CD8-positive, alpha-beta memory T cell (primary cell): ENCODE measurements at places on chromosomes 3 and 15.

- DNase-seq: no peak
- no peaks in the 10 kb centered on the region for H3K27me3 ChIP-seq
- H3K4me1 ChIP-seq: peaks cover 7% of the 10 kb centered on the region
- H3K27ac ChIP-seq: no peak overlapping the region
- H3K4me3 ChIP-seq: no peak overlapping the region
Observed at GRCh38 chr3:197508461-197508860, 47.3 kb downstream of the BDH1 start.

DNA sequence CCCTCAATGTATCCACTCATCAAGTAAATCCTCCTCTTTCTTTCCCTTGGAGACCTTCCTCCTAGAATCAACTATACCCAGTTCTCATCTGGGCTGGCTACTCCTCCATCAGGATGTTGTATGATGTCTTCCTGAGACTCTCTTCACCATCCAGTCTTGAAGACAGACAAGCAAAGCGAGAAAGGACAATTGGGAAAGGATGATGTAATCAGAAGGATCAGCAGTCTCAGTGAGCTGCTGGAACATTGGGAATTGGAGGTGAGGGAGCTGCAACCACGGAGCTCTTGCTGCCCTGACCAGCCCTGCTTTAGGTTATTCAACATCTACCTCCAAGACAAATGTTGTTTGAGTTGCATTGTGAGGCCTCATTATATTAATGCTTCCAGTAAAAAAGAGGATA, 48.0 kb upstream of the UBP1 start:
- DNase-seq: no peak
- H3K4me3 ChIP-seq: no peak overlapping the region
- no peaks in the 10 kb centered on the region for H3K36me3 ChIP-seq
- H3K27ac ChIP-seq: no peak overlapping the region
- no peaks in the 10 kb centered on the region for H3K4me1 ChIP-seq

- H3K36me3 ChIP-seq: no peaks in the 10 kb centered on the region
- H3K27ac ChIP-seq: no peak overlapping the region
- peaks cover 11% of the 10 kb centered on the region for H3K4me1 ChIP-seq
- no peak overlapping the region for H3K4me3 ChIP-seq
Observed at GRCh38 chr3:133479895-133480669, 80.2 kb downstream of the BFSP2 start.

GRCh38 chr3:167502401-167502800, 28.6 kb upstream of the SERPINI2 start:
- no peaks in the 10 kb centered on the region for H3K27me3 ChIP-seq
- H3K4me1 ChIP-seq: no peaks in the 10 kb centered on the region
- no peak for DNase-seq
- no peak overlapping the region for H3K27ac ChIP-seq
- H3K4me3 ChIP-seq: no peak overlapping the region
- no peaks in the 10 kb centered on the region for H3K36me3 ChIP-seq

- DNase-seq: no peak
- no peaks in the 10 kb centered on the region for H3K4me1 ChIP-seq
- no peak overlapping the region for H3K27ac ChIP-seq
- H3K27me3 ChIP-seq: no peaks in the 10 kb centered on the region
Observed at GRCh38 chr3:195240939-195241338, 30.0 kb downstream of the XXYLT1 start.

DNA sequence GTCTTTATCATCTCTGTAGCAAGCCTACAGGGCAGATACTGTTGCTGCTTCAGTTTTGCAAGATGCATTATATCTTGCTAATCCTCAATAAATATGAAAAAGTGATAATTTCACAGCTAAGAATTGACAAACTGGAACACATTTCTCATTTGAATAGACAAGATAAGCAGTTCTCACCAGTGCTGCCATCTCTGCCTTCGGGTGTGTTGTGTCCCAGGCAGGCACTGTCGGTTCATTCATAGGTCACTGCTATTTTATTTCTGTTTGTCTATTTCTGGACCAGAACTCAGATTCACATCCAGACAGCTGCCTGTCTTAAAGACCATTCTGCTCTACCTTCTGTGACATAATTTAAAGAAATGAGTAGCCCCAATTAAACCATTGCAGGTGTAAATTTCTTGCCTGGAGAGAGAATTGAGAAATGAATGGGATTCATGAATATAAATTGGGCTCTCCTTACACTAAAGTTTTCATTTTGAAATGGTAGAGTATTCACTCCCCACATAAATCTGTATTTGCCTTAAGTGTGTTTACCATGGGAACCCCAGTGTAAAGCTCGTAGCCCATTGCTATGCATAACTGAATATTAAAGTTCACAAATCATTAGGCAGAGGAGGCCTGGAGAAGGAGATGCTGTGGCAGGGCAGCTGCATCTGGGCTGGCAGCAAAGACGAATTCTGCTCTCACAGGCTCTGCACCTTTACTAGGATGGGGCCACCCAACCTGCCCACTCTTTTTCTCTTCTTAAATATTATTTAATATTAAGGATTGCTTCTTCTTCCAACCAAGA, 149.9 kb downstream of the ARPP21 start:
- no peaks in the 10 kb centered on the region for H3K36me3 ChIP-seq
- no peak overlapping the region for H3K27ac ChIP-seq
- no peaks in the 10 kb centered on the region for H3K27me3 ChIP-seq
- H3K4me1 ChIP-seq: no peaks in the 10 kb centered on the region
- no peak for DNase-seq

GRCh38 chr3:12472000-12472610, 12.2 kb upstream of the TSEN2 start:
- no peak for DNase-seq
- no peaks in the 10 kb centered on the region for H3K27me3 ChIP-seq
- H3K4me3 ChIP-seq: no peak overlapping the region
- H3K4me1 ChIP-seq: no peaks in the 10 kb centered on the region

DNA sequence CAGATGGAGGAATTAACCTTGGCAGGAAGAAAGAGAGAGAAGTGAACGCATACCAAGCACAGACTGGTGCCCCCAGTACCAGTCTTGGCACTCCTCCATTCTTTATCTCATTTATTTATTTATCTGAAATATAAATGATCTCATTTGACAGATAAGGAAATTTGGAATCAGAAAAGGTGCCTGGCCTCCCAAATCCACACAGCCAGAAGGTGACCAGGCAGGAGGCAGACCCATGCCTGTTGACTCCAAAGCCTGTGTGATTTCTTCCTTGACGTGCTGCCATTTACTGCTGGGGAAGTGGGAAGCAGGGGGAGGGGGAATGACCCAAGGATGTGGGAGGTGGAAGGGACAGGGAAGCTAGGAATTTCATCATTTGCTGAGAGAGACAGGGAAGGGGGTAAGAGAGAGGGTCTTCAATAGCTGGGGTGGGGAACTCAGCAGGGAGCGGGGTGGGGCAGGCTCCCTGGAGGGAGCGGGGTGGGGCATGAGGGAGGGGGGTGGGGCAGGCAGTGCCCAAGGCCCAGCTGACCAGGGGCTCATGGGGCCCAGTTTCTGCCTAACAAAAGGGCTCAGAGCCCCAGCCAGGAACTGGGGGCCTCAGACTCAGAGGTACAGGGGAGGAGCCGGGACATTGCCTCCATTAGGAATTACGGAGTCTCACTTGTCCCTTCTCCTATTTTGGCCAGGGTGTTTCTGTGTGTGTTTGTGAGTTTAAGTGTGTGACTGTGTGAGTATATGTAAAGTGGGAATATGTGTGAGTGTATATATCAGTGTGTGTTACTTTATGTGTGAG, 63.0 kb downstream of the MINAR1 start:
- no peaks in the 10 kb centered on the region for H3K4me1 ChIP-seq
- H3K36me3 ChIP-seq: no peaks in the 10 kb centered on the region
- H3K4me3 ChIP-seq: no peak overlapping the region
- H3K27ac ChIP-seq: no peak overlapping the region

DNA sequence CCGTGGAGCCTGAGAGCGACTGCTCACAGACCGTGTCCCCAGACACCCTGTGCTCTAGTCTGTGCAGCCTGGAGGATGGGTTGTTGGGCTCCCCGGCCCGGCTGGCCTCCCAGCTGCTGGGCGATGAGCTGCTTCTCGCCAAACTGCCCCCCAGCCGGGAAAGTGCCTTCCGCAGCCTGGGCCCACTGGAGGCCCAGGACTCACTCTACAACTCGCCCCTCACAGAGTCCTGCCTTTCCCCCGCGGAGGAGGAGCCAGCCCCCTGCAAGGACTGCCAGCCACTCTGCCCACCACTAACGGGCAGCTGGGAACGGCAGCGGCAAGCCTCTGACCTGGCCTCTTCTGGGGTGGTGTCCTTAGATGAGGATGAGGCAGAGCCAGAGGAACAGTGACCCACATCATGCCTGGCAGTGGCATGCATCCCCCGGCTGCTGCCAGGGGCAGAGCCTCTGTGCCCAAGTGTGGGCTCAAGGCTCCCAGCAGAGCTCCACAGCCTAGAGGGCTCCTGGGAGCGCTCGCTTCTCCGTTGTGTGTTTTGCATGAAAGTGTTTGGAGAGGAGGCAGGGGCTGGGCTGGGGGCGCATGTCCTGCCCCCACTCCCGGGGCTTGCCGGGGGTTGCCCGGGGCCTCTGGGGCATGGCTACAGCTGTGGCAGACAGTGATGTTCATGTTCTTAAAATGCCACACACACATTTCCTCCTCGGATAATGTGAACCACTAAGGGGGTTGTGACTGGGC, 7.3 kb downstream of the FAM131A start:
- H3K4me1 ChIP-seq: no peaks in the 10 kb centered on the region
- H3K27ac ChIP-seq: no peak overlapping the region
- DNase-seq: no peak
- H3K27me3 ChIP-seq: no peaks in the 10 kb centered on the region
- no peak overlapping the region for H3K4me3 ChIP-seq
